ENCODE measurements at places on chromosomes 5 and 9. TPM values are rescaled to one million over a fixed set of nuclear protein-coding genes. Genes with fewer than 3 reads are reported as not detected.

- H3K36me3 ChIP-seq, result no peaks in the 10 kb centered on the region
- H3K27me3 ChIP-seq, result peaks cover 2% of the 10 kb centered on the region
- H3K27ac ChIP-seq, result no peak overlapping the region
Measured at GRCh38 chr5:17204133-17204489, 13.3 kb upstream of the BASP1 start.

- no peaks in the 10 kb centered on the region for H3K36me3 ChIP-seq
- no peak overlapping the region for H3K4me3 ChIP-seq
- no peak for DNase-seq
- peaks cover 2% of the 10 kb centered on the region for H3K27me3 ChIP-seq
Measured at GRCh38 chr5:97840643-97841042, 657.6 kb upstream of the RIOK2 start.

GRCh38 chr9:27425827-27426510 is 98.1 kb upstream of the IFNK start:
- no peak overlapping the region for H3K27ac ChIP-seq
- no peak overlapping the region for H3K4me3 ChIP-seq
- no peaks in the 10 kb centered on the region for H3K36me3 ChIP-seq
- H3K4me1 ChIP-seq, result no peaks in the 10 kb centered on the region

SAXO1 gene
- not detected for total RNA-seq

CBY3 gene
- 0.66 TPM for total RNA-seq

All from activated T-helper 1 cell treated with anti-CD3 and anti-CD28 coated beads, Interleukin-12 subunit alpha, Interleukin-12 subunit beta, Interleukin-2, Interleukin-4 antibody, amounts not matched to agents 30 ng/mL and 10 ng/mL and 1 ng/mL, durations not matched to agents 14 hours and 24 hours and 36 hours (primary cell).